Nucleus accumbens (tissue), 56 donors: ENCODE measurements at places on chromosomes 16 and 17.

DNA sequence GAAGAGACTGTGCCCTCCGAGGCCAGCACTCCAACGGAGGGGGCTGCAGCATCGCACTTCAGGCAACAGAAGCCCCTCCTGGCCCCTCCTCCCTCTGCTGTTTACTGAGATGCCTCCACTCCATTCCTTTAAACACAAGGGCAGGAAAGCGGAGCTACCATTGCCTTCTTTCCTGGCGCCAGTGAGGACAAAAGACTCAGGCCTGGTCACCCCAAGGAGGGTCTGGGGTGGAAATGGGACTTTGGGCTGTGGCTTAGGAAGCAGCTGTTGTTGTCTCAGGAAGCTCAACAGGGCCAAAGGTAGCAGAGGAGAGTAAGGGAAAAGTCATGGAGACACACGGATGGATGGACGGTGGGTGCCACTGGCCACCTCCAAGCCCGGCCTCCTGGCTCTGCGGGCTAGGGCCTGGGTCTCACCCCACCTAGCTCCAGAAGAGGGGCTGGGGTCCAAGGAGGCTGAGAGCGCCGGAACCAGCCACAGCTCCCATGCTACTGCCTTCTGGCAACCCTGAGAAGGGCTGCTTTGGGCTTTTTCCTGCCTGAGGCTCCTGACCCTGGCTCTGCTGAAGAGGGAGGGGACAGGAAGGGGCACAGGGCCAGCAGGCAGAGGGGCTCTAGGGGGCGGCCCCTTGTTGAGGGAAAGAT, 11.1 kb downstream of the CD300LG start:
- DNase-seq: no peak

DNA sequence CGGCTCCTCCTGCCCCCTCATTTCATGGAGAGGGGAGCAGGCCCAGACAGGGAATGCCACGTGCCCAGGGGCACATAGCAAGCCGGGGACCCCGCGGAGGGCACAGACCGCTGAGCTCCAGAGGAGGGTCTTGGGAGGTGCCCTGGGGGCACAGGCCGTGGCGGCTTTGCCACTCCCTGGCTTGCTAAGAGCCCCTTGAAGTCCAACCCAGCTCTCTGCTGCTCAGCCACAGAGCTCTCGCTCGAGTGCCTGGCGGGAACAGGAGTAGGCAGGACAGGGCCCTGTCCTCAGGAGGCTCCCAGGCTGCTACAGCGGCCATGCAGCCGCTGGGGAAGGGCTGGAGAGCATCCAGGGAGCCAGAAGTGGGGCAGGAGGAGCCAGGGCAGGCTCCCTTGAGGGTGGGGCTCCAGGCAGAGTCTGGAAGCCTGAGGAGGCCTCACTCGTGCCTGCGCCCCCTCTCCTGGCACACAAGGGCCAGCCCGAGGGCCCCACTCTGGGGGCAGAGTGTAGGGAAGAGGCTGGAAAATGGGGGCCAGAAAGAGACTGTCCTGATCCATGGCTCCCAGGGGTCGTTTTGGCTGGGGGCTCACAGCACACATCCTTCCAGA, 4.4 kb upstream of the RAB26 start:
- DNase-seq: no peak

DNA sequence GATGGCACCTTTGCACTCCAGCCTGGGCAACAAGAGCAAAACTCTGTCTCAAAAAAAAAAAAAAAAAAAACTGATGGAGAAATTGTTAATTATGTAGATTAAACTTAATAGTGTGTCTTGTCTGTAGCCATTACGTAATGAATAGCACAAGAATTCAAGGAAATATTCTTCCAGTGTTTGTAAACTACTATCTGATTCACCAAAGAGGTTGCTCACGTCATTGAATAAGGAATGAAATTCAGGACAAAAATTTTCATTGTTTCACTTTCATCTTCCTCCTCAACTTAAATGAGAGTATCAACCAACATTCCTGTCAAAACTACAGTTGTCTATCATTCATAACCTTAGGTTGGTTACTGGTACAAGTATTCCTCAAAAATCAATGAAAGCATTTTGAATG, 30.7 kb upstream of the MYO18A start:
- no peak for DNase-seq

DNA sequence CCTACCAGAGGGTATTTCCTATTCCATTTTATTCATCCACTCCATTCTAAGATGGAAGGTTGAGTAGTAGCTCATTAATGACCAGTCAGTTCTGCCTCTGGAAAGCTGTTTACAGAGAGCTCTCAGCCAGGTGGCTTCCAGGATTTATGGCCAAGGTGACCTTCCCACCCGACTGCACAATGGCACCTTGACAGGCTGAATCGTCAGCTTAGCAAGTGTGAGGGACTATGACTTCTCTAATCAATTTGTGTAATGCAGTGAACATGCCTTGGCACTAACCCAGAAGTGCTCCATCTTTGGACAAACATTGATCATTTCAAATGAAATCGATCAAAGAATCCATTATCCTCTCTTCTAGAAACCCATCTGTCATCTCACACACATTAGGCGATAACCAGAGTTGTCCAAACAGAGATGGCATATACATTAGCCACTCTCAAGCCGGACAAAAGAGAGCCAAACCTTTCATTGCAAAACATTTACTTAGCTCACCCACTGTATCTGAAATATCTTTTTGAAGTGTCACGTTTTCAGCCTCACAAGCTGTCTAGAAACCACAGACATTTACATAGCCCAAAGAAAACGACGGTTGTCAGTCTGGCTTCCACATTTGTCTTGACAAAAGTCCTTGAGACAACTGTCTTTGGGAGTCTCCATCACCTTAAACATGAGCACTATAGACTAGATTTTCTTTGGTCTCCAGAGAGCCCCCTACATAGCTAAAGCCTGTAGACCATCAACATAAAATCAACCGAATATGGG, 35.6 kb downstream of the CLEC3A start:
- no peak for DNase-seq

- no peak for DNase-seq
Observed at GRCh38 chr16:10682604-10683003, 12.1 kb downstream of the TEKT5 start.

DNA sequence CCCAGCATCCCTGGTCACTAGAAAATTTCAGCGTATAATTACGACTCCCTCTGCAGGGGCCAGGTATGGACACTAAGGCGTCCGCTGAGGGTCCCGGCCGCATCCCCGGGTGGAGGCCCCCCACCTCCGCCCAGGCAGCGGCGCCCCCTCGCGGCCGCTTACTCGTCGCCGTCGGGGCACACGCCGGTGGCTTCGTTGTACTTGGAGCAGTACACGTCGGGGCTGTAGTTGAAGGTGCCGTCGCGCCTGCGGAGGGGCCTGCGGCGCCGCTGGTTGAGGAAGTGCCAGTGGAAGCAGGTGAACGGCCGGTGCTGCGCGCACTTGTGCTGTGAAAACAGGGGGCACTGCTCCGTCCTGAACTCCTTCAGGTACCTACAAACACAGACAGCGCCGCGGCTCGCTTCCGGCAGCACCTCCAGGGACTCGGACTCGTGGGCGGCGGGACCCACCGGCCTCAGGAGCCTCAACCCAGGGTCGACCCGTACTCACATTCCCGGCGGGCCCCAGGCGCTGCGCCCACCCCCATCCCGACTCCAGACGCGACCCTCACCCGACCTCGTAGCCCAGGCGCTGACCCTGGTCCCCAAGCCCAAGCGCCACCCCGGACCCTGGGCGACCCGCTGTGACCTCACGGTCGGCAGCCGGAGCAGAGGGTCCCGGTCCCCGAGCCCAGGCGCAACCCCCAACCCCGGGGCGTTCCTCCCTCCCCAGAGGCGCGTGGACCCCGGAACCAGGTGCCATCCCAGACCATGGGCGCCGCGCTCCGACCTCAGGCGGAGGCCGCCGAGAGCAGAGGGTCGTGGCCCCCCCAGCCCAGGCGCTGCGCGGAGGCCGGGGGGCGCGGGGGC, 596 bp downstream of the UNKL start:
- DNase-seq: no peak

GRCh38 chr17:7916385-7916682, 245 bp upstream of the RNF227 start:
- no peak for DNase-seq

- DNase-seq: no peak
Observed at GRCh38 chr16:46918905-46919792, 35.0 kb downstream of the GPT2 start.

- DNase-seq: no peak
Observed at GRCh38 chr16:82979406-82980111, 352.8 kb downstream of the CDH13 start.

DNA sequence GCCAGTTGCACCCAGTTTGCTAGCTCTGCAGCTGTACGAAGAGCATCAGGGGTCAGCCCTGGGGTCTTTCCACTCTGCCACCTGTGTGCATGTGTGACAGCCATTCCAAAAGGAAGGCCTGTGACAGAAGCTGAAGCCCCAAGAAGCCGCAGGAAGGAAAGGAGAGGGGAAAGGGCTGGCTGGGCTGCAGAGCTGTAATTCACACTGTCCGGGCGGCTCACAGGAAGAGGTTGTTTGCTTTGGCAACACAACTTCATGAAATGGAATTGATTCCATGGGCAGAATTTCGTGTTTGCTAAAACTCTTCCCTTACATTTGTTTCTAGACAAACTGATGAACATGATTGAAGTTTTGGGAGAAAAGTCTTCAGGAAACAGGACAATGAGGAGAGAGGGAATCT, 14.8 kb downstream of the TMEM204 start:
- no peak for DNase-seq

DNA sequence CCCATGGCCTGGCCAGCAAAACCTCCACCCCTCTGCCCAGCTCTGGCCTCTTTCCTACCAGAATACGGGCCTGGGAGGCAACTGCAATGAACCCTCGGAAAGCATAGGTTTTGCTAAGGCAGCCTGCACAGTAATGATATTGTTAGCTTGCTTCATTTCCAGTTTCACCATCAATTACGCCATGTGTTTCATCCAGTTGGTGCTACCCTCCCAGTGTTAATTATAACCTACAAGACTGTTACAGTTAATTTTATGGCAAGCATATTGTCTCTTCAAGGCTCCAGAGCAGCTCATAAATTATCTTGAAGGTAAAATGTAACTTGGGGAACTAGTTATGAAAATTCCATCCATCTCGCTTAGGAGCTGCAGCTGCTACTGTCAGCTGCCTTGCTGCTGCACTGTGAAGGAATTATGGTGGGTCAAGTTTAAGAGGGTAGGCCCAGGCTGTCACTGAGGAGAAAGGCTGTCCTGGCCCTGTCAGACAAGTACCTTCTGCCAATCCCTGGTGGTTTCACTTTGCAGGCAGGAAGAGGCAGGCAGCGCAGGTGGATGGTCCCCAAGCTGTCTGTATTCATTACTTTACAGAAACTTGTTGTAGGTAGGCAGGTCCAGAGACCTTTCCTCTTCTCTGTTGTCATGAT, 242.9 kb downstream of the FTO start:
- DNase-seq: no peak

- DNase-seq: no peak
Observed at GRCh38 chr17:18041776-18042175, 2.6 kb downstream of the GID4 start.
